ENCODE measurements at places on chromosomes 5 and 9.

GRCh38 chr5:175479125-175479881 is 943 bp downstream of the SFXN1 start:
- no peak for DNase-seq

- DNase-seq, result no peak
These were observed 4.4 kb upstream of the GRPEL2 start for GRCh38 chr5:149340920-149341319.

- peak; percentile 59 for DNase-seq
These were observed 1.0 kb upstream of the ACSL6 start for GRCh38 chr5:132012371-132013005.

- no peak for DNase-seq
These were observed 87.1 kb upstream of the FCN2 start for GRCh38 chr9:134793288-134794188.
